Femur (tissue), 1 donor: ENCODE measurements at places on chromosomes 12 and 14.

DNA sequence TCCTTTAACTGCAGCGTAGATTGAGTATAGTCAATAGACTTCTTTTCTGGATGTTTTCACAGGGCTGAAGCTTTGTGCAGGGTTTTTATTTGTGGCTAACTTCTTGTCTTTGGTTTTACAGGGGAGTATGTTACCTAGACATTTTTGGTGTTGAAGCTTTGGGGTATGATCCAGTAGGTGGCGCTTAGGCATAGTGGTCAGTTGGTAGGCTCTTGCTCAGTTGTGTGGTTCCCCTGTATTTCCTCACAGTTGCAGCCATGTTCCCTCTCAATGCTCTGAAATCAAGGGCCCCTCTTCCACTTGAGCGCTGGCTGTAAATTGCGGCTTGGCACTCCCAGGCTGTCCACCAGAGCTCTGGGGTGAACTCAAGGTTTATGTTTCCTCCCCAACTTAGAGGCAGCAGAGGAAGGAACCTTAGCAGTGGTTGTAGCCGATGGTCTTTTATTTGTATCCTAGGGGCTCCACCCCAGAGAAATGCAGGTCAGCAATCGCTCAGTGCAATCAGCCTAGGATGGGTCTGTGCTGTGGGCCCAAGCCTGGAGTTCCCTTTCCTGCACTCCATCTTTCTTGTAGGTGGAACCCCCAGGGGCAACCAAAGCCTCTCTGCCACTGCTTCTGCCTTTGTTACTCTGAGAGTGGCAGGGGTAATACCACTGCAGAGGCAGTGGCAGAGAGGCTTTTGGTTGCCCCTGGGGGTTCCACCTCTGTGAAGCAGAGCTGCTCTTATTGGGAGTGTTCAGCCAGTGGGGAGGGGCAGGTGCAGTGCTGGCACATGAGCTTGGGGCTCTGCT is 55.1 kb downstream of the CMAS start:
- DNase-seq, result peak; percentile 66

- DNase-seq, result no peak
Observed at GRCh38 chr14:69042787-69043444, 63.8 kb upstream of the ACTN1 start.

- DNase-seq, result peak; percentile 52
Observed at GRCh38 chr12:63882844-63883243, 38.3 kb downstream of the SRGAP1 start.

- no peak for DNase-seq
Observed at GRCh38 chr12:55314043-55314442, at the start of gene OR6C1. Gene OR6C1 (plus strand): TSS chr12:55314343. CDS start chr12:55320600, 6,257 bp downstream.

- no peak for DNase-seq
Observed at GRCh38 chr12:92595663-92596062, 107.1 kb upstream of the PLEKHG7 start.

DNA sequence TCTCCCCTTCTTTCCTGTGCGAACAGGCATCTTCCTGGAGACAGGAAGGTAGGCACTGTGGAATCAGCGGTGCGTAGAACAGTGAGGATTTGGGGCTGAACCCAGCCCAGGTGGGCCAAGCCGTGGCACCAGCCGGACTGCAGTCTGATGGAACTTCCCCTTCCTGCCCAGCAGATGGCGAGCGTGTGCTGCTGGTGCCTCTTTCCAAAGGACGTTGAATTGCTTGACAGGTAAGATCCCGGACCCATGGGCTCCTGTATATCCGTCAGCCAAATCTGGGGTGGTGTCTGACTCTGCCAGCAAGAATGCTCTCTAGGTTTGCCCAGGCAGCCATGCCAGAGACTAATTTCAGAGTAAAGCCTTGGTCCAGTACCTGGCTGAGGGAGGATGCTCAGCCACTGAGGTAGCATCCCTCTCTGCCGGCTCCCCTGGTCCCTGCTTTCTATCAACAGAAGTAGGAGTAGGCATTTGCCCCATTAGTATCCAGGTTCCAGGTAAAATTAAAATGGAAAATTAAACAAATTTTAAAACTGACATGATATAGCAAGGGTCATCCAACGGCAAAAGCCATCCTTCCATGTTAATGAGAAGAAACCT is 21.1 kb upstream of the KCNA5 start:
- peak; percentile 49 for DNase-seq

DNA sequence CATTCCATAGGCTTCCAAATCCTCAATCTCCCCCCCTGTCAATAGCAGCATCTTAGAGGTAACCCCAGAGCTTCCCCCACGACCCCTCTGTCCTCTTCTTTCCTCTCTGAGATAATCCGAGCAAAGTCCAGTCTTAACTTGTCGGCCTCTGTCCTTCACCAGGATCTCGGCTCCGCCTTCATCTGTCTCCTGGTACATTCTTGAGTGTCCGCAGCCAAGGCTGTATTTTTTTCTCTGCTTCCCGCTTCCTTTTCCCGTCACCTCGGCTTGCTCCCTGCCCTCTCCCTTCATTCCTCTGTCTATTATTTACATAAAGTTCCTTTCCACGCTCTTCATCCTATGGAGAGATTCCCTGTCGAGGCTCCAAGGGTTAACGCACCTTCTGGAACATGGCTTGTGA is 153.9 kb upstream of the GSC start:
- no peak for DNase-seq

DNA sequence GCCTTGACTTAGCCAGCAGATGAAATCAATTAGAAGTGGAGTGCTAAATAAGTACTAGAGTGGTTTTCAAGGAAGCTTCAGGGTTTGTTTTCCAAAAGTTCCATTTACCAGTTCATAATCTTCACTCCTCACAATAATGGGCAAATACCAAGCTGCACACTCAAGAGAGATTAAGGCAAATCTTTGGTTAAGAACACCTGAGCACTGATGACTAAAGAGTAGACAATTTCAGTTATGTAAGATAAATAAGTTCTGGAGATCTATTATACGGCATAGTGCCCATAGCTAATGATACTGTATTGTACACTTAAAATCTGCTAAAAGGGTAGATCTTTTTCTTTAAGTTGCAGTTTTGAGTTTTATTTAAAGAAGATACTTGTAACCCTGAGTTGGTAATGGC is 125.0 kb downstream of the ARMH4 start:
- DNase-seq, result no peak

DNA sequence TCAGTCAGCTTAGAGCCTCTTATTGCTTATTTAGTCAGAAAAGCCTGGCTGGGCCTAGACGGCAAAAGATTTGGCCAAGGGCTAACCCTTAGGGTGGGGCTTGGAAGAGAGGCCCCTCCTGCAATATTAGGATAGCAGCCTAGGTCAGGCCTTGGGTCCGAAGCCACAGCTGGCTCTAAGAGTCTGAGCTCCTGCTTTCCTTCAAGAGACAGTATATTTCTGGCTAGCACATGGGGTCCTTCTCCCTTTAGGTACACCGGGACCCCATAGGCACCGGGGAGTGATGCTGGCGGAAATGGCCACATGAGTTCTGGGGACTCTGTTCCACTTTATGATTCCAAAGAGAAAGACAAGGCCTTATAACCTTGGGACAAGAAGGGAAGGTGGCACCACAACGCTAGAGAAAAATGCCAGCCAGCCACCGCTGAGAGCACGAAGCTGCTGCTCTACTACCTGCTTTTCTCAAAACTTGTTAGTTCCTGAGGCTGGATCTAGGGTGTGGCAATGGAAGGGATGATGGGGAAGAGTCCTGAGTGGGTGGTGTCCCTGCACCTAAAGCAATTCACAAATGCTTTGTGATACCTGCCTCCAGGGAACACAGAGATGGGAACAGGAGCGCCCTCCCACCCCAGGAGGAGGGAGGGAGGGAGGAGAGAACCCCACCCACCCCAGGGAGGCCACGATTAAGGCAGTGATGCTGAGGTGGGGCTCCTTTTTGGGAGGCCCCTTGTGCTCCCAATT is 3.1 kb upstream of the AVIL start:
- no peak for DNase-seq

DNA sequence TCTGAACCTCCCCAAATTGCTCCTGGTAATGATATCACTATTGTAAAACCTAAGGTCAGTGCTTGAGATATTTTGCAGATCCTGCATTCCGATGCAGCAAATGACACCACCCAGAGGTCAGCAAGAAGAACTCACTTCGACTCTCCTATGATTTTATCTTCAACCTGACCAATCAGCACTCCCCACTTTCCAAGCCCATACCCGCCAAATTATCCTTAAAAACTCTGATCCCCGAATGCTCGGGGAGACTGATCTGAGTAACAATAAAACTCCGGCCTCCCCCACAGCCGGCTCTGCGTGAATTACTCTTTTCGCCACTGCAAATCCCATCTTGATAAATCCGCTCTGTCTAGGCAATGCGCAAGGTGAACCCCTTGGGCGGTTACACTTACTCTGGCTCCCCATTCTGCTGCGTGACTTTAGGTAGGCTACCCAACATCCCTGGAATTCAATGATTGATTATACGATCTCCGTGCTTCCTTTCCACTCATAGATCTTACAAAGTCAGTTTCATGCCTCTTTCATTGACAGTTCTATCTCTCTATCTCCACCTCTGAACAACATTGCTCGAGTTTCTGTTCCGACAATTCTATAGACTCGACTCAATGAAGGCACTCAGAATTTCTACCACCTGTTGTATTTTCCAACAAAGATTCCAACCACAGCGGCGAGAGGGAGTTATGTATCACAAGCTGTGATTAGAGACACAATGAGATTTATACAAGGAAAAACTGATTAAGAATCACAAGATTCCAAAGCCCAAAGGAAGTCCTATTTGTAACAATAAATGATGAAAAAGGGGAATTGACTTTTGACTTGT is 939 bp downstream of the NPC2 start:
- no peak for DNase-seq

GRCh38 chr12:34356233-34356987 is 334.1 kb downstream of the ALG10 start:
- no peak for DNase-seq

- no peak for DNase-seq
Observed at GRCh38 chr14:103886304-103887169, 39.2 kb upstream of the PPP1R13B start.

DNA sequence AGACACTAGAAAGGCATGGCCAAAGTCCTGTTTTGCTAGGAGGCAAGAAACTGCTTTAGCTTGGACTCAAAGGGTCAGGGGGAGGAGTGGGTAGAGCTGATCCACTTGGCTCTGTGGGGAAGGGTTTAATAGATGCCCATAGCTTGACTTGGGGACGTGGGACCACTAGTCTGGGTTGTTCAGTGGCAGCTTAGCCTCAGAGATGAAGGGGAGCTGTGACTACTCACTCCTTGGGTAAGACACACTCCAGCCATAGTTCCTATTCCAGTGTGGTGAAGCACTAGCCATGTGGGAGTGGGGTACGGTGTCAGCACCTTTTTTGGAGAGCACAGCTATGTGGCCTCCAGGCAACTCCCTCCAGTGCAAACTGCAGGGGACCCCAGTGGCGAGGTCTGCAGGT is 257.3 kb downstream of the TMEM121 start:
- DNase-seq, result no peak

DNA sequence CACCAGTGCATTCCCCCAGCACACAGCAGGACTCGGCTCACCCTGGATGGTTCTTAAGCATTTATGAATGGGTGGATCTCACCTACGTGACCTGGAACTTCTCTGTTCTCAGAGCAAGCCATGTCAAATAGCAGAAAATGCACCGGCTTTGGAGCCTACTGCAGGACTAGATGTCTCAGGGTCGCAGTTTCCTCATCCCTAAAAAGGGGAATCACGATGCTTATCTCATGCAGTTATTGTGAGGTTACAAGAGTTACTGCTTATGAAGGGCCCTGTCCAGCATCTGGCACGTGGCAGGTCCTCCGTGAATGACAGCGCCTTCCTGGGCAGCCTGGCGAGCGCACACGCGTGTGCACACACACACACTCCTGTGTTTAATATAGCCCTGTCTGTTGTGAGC is 128.5 kb downstream of the ETV6 start:
- no peak for DNase-seq

DNA sequence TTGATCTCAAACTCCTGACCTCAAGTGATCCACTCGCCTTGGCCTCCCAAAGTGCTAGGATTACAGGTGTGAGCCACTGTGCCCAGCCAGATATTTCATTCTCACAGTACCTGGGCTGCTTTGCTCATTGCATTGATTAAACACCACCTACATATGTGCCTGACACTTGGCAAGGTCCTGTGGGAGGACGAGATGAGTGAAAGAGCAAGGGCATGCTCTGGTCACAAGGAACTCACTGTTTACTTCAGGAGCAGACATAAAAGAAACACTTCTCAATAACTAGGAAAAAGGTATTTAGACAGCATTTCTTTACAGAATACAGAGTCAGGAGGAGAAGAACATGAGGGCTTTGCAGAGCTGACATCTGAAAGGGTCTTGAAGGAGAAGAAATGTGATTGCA is 91.7 kb downstream of the TMCC3 start:
- no peak for DNase-seq

GRCh38 chr12:79927772-79928474 is 7.0 kb downstream of the PPP1R12A start:
- peak; percentile 21 for DNase-seq

GRCh38 chr14:77319422-77319821 is 1.3 kb downstream of the POMT2 start:
- no peak for DNase-seq

GRCh38 chr12:27577688-27578087 is 53.7 kb downstream of the PPFIBP1 start:
- no peak for DNase-seq

DNA sequence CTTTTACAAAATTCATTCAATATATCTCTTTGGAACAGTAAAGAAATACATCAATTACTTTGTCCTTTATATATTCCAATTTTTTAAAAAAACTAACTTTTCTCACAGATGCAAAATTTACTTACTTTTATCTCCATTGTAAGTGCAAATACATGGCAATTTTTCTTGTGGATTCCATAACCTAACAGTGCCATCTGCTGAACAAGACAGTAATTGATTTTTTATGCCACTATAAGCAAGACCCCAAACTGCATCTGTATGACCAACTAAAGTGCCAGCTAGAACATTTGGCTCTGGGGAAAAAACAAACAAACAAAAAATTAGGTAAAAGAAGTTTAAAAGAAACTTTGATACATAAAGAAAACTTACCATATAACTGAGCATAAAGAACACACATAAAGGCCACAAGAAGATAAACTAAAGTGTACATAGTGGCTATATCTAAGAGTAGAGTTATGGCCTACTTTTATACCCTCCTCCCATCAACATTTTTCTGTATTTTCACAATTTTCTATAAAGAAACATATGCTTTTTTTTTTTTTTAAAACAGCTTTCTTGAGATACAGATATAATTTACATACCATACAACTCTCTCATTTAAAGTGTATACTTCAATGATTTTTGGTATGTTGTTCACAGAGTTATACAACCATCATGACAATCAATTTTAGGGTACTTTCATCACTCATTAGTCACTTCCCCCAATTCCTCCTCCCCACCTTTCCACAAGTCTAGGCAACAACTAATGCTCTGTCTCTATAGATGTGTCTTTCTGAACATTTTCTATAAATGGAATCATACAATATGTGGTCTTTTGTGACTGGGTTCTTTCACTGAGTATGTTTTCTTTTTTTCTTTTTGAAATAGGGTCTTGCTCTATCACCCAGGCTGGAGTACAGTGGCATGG is 32.6 kb downstream of the COCH start:
- no peak for DNase-seq

- no peak for DNase-seq
Observed at GRCh38 chr12:84875241-84875640, 37.4 kb downstream of the SLC6A15 start.

GRCh38 chr14:57461777-57462320 is 31.8 kb downstream of the CCDC198 start:
- no peak for DNase-seq

- DNase-seq, result no peak
Observed at GRCh38 chr12:127606476-127607015, 660.4 kb upstream of the TMEM132C start.
